ENCODE measurements at places on chromosomes 6 and 20.

DNA sequence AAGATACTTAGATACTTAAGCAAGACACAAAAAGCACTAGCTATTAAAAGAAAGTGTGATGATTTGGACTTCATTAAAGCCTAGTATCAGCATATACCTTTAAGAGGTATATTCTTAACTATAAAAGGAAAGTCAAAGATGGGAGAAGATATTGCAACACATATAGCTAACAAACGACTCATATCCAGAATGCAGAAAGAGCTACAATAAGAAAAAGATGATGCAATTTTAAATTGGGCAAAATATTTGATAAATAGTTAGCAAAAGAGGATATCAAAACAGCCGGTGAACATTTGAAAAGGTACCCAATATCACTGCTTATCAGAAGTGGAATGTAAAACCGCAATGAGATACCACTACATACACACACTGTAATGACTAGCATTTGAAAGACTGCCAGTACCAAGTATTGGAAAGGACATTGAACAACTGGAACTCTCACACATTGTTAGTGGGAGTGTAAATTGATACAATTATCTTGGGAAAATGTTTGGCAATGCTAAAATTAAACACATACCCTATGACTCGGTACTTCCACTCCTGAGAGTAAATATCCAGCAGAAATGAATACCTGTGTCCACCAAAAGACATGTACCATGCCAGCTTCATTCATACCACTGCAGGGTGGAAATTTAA lies 25.7 kb downstream of the MUC22 start:
- no peak for DNase-seq

GRCh38 chr20:9409981-9410380 lies 104.4 kb upstream of the LAMP5 start:
- no peak for DNase-seq

DNA sequence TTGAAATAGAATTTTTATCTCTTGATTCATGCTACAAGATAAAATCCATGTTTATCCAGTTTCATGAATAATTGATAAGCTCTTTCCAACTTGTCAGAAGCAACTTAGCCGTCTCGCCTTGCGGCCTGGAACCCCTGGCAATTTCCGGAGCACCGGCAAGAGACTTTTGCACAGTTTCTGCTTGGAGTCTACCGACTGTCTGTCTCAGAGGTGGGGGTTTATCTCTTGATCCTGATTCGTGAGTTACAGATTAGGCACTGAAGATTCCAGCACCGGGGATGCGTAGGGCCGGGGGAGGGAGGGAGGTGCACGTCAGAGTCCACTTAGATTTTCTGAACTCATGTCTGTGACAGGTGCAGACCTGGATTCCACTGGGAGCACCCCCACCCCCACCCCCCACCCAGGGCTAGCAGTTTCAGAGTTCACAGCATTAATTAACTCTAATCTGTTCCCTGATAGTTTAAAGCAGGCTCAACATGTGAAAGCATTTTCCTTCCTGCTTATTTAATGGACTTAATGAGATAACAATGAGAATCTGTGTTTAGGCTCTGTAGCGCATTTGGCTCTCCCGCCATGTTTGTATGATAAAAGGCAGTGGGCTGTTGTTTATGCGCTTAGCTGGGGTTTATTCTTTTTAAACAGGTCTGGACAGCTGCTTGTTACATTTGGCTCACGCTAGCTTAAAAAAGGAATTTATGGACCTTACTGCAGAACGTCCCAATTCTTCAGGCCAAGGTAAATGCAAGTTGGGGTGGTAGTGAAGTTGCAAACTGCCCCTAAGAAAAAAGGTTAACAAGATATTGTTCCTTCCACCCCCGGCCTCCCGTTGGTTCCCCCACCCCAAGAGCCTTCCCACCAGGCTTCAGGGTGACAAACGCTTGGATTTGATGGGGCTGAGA lies 8.1 kb upstream of the APCDD1L start:
- DNase-seq = no peak

- DNase-seq = peak; percentile 4
Observed at GRCh38 chr20:43243672-43244269, 54.1 kb upstream of the PTPRT start.

GRCh38 chr20:36825385-36826104 lies 50.4 kb upstream of the TLDC2 start:
- no peak for DNase-seq

GRCh38 chr6:37021356-37022129 lies 16.1 kb downstream of the FGD2 start:
- peak; percentile 92 for DNase-seq

- DNase-seq = no peak
Observed at GRCh38 chr6:404685-405423, 13.3 kb downstream of the IRF4 start.

GRCh38 chr6:26142026-26142425 lies 54.8 kb downstream of the HFE start:
- DNase-seq = no peak

DNA sequence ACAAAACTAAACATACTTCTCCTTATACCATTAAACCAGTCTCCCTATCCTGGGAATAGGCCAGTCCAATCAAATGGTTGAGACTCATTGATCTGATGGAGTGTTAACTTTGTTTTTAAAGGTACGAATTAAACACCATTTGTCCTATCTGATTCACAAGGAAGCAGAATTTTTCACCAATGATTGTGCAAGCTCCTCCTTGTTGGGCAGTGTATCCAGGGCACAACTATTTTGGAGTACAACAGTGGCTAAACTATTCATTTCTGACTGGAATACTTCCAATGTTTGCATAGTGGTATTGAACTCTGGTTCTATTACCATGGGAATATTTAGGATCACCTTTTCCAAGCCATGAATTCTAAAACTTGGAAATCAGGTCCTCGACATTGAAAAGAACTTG lies 5.4 kb upstream of the PPP1R3G start:
- DNase-seq = no peak

DNA sequence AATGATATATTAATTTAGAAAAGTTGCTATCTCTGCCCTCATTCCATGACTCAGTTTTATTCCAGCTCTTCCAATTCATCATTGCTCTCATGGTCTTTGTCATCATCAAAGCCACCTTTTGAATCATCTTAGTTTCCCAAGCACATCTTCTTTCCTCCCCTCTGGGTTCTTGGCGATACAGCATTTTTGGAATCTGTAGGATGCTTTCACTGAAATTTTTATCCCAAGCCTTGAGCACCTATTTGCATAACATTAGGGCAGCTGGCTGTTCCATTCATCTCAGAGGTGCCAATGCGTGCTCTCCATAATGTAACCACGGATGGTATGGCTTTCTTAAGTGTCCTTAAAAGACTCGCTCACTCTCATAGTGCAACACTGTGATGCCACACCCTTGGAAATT lies 100.4 kb downstream of the SNX5 start:
- DNase-seq = no peak
